T-helper 1 cell (primary cell): ENCODE measurements at places on chromosomes 3 and 15.
A peak's percentile ranks its signal among the peaks of the same experiment; 100 is the strongest.

DNA sequence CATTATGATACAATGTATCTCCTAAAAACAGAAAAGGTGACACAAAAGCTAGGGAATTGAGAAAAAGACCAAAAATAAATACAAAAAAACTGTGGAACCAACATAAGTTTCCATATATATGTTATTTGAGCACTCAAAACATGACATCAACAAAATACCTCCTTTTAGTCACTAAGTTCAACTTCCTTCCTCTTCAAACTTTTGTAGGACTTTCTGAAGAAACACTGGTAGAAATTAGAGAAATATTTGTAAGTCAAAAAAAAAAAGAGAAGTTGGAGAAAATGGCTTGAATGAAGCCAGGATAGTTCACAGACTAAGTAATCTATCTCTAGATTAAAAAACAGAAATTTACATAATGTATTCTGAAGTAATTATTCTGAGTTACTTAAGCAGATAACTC lies 208.4 kb upstream of the ALCAM start:
- DNase-seq: no peak

- DNase-seq: no peak
Observed at GRCh38 chr15:100020614-100021013, 287.4 kb upstream of the LYSMD4 start.

GRCh38 chr3:183122257-183122932 lies 23.1 kb upstream of the MCCC1 start:
- DNase-seq: no peak

GRCh38 chr15:58475573-58476524 lies 44.1 kb downstream of the LIPC start:
- no peak for DNase-seq

DNA sequence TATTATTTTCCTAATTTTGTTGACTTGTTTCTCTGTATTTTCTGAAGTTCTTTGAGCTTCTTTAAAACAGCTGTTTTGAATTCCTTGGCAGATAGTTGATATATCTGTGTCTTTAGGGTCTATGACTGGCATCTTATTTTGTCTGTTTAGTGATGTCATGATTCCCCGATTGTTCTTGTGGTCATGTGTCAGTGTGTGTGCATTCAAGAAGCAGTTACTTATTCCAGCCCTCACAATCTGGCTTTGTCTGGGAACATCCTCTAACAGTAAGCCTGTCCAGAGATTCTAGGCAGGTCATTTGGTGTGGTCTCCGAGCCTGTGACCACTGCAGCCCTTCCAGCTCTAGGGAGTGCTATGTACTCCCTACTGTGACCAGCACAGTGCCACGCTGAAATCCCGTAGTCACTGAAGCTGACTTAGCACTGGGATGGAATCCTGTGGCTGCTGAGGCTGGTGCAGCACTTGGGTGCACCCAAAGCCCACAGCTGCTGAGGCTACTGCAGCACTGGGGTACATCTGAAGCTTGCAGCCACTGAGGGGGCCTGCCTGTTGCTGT lies 6.7 kb downstream of the LNP1 start:
- no peak for DNase-seq

DNA sequence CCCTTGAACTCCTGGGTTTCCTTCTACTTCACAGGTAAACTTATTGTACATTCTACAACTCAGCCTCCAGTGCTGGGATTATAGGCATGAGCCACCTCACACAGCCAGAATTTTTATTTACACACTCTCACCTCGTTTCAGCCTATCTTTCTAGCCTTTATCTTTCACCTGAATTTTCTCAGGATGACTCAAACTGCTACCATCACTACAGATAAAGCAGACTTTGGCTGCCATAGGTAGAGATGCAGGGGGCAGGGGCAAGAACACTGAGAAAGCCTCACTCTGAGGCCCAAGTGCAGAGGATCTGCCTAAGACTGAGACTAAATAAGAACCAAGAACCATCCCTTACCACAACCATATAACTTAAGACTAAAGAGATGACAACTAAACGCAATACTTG lies 59.0 kb downstream of the ETFA start:
- DNase-seq: no peak

GRCh38 chr15:73389971-73390544 lies 21.3 kb upstream of the HCN4 start:
- DNase-seq: no peak

- no peak for DNase-seq
Observed at GRCh38 chr3:78183906-78184599, 1144.2 kb downstream of the ROBO2 start.

DNA sequence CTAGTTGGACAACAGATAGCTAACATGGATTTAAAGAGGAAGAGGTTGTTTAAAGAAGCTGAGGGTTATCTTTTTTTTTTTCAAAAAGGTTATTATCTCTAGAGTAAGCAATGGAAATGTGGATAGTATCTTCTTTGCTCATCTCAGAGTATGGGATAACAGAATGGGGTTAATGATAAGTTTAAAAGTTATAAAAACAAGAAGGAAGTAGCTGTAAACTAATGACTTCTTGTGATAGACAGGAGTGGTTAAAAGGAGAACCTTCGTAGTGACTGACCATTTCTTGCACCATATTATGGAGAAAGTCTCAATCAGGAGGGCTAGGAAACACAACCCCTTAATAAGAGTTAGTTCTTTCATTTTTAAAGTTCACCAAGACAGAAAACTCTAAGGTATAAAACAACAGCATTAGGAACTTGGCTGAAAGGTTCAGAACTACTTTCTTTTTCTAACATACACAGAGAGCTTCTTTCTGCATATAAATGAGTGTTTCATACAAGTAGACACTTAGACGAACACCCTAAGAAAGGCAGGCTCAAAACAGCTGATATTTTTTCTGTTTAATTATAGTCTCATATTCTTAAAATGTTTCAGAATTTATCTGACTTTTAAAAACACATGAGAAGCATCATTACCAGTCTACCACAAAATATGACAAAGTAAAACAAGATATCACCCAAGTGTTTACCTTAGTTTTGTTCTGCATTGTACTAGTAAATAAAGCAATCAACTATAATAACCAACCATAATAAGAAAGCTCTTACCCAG lies 140.0 kb downstream of the MEIS2 start:
- DNase-seq: no peak

DNA sequence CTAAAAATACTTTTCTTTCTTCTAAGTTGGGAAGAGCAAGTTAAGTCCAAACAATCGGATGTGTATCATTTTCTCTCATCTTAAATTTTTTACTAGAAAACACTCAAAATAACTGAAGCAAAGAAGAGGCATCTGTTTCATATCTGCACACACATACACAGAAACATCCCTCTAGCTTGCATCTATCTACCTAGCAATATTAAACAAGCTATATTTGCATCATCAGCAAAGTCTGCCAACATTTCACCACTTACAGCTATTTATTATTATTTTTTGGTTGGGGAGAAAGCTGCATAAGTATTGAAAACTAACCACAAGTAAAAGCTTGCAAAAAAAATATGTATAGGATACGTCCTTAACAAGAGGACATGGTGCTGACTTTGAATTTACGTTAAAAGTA lies 1.9 kb downstream of the GOLIM4 start:
- DNase-seq: no peak

GRCh38 chr3:30355622-30356021 lies 250.8 kb upstream of the TGFBR2 start:
- no peak for DNase-seq

- peak; percentile 44 for DNase-seq
Observed at GRCh38 chr3:50587806-50588758, 18.8 kb downstream of the HEMK1 start.

DNA sequence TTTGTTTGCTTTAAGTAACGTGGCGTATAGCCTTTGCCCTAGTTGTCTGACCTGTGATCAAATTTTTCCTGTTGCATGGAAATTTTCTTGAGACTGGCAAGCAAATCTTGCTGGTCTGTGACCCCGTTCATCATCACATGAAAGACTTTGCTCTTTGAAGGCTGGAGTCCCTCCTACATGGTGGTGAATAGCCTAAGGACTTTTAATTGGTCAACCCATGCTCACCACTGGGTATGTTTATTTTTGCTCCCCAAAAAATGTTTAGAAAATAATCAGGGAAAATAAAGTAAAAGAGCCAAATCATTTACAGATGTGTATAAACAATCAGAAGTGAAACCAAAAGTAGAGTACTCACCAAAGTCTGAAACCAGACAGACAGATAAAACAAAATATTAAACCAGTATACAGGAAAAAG lies 1075.3 kb upstream of the ALCAM start:
- DNase-seq: no peak

DNA sequence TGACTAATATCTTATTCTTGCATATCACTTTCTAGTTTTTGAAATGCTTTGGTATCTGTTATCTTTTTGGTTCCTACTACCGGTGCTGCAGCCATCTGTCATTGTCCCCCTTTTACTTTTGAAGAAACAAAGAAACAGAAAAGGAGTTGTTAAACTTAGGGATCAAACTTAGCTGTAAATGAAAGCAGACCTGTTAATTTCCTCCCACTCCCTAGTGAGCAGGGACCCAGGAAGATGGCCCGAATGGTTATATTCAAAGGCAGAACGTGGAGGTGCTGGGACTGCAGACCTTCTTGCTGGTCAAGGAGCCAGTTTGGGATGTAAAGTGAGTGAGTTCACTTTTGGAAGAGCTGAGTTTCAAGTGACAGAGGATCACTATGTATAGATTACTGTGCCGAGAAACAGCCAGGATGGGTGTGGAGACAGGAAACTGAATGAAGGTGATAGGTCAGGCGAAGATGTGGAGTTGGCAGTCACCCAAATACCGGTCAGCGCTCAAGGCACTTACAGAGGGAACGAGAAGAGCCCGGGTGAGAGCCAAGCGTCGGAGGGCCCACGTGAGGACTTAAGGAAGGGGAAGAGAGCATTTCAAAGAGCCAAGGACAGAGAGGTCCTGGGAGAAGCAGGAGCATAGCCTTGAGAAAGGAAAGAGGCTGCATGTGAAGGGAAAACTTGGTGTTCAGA lies 20.1 kb downstream of the KBTBD8 start:
- no peak for DNase-seq

DNA sequence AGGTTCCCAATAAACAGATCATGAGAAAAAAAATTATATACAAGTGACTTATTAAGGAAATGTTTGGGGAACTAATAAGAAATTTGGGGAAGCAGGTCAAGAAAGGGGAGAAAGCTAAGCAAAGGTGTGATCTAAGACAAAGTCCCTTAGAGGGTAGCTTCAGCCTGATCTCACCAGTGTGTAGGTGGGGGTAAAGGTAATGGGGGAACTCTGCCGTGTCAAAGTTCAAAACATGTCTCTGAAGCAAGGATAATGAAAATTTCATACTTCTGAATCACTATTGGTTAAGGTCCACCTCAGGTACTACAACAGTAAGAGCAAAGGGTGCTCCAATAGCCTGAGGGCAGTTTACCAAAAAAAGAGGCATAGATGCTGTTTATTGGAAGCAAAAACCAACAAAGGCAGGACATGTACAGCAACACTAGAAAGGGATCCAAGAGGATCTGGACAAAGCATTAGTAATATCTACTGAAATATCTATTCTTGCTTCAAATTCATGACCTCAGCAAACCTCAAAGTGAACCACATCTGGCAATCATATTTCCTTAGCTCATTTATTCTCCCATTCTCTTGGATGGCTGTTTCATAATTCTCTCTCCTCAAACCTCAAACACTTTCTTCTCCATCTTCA lies 6.9 kb downstream of the ACAD11 start:
- DNase-seq: no peak

- DNase-seq: no peak
Observed at GRCh38 chr3:16085884-16086608, 88.4 kb upstream of the GALNT15 start.
